ENCODE measurements at places on chromosomes 3 and 15. TPM values are rescaled to one million over a fixed set of nuclear protein-coding genes. Genes with fewer than 3 reads are reported as not detected.

- DNase-seq, result no peak
Observed at GRCh38 chr3:104903064-104903463, 463.6 kb upstream of the ALCAM start.

DNA sequence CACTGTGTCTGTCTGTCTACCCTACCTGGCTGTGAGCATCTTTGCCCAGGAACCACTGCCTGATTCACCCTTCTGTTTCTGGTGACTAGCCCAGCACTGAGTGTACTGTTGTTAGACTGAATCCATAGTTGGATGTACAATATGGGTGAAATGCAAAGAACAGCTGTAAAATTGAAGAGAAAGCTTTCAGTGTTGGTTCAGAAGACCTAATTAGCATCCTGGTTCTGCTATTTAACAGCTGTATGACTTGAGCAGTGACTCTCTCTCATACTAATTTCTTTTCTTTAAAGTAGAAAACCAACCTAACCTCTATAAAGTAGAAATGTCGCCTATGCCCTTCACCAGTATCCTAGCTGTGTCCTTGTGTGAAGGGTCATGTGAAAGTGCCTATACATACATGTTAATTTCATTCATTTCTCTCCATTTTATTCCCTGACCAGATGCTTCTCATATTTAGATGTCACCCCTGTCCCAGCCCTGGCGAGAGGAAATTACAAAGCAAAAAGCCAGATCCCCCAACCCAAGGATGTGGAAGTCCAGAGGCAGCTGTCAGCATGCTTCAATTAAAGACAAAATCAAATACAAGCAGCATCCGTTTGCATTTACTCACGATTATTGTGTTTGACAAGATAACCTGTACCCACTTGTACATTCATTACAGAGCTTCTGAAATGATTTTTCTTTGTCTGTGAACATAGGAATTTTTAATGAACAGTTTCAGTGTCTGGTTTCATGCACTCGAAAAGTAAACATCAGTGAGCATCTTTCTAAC is 305.7 kb upstream of the ICE2 start:
- DNase-seq, result no peak

- DNase-seq, result no peak
Observed at GRCh38 chr3:53482227-53482626, 12.2 kb upstream of the CACNA1D start.

DNA sequence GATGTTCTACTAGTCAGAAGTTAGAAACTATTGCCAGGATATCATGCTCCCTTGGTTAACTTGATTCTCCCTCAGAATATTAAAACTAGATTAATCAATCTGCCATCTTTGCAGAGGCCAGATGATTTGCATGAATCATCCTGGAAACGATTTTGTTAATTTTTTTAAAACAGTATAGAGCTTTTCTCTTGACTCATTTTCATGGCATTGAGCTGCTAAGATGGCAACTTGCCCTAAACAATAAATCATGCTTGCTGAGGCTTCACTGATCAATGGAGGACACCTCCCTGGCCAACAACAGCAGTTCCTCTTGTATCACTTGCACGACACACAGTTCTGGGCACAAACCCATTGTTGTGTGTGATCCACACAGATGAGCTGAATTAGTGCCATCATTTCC is 109.1 kb downstream of the COL6A6 start:
- DNase-seq, result no peak

DNA sequence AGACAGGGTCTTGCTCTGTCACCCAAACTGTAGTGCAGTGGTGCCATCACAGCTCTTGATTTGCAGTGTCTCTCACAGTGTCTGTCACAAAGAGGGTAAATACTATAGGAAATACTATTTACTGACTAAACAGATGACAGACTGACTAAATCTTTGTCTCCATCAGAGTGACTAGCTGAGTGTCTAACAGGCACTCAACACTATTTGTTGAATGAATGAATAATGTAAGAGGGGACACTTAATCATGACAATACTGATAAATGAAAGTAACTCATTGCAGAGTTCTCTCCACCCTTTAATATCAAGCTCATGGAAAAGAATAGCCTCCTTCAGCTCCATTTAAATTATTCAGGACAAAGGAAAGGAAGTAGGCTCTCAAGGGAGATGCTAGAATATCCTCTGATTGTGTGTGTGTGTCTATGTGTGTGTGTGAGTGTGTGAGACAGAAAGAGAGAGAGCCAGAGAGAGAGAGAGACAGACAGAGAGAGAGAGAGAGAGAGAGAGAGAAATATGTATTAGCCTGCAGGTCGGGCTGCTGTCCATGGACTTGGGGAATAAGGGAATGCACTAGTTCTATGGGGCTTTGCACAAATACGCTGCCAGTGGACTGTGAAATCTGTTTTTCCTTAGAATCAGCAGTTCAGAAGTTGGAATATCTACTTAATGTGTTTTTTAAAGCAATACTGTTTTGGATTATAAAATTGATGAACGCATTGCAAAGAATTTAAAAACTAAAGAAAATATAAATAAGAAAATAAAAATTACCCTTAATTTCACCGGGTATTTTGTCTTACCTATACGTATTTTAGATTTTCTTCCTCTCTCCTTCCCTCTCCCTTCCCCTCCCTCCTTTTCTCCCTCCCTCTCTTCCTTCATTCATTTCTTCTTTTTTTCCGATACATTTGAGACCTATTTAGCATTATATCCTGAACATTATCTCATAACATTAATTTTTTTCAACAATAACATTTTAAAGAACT is 132.9 kb upstream of the LRIG1 start:
- no peak for DNase-seq

DNA sequence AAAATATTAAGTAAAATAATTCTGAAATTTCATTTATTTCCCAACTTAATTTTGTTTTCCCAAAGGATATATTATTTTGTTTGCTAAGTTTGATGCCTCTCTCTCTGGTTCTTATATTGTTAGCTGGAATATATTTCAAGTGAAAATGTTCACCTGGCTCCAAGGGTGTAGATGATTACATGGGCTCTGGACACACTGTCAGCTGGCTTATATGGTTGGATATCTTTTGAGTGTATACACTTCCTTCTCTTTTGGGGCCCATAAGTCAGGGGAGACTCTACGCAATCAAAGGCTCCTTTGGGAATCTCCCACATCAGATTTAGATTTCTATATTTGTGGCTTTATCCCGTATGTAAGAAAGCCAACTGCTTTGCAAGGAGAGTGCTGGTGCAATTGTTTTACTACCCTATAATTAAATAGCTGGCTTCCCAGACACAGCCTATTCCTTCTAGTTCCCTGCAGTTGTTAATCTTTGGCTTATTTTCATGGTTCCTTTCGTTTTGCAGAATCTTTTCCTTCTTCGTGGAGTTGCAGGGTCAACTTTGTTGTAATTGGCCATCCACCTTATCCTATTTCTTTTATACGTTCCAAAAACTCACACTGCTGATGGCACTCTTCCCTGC is 225.7 kb downstream of the DPH6 start:
- no peak for DNase-seq

DNA sequence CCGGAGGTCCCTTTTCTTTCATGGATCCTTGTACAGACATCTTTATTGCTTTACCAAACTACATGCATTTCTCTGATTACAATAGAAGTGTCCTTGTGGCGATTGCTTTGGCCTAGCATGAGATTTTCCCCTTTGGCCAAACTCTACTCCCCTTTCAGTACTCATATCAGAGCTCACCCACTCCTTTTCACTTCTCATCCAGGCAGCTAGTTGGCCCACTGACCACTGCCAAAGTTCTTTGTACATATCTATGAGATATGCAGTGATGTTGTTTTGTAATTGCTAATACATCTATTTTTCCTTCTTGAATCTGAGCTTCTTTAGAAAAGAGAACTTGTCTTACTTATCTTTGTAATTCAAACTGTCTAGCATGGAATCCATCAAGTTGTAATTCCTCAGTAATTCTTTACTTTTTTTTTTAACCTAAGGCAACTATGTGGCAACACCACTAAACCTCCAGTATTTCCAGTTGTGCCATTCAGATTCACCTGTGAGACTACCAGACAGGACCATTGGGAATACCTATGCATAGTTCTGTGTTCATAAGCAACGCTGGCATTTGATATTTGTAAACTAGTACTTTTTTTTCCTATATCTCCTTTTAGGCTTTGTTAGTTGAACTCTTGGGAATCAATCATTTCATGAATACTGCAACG is 39.2 kb downstream of the AADACL2 start:
- DNase-seq, result no peak

DNA sequence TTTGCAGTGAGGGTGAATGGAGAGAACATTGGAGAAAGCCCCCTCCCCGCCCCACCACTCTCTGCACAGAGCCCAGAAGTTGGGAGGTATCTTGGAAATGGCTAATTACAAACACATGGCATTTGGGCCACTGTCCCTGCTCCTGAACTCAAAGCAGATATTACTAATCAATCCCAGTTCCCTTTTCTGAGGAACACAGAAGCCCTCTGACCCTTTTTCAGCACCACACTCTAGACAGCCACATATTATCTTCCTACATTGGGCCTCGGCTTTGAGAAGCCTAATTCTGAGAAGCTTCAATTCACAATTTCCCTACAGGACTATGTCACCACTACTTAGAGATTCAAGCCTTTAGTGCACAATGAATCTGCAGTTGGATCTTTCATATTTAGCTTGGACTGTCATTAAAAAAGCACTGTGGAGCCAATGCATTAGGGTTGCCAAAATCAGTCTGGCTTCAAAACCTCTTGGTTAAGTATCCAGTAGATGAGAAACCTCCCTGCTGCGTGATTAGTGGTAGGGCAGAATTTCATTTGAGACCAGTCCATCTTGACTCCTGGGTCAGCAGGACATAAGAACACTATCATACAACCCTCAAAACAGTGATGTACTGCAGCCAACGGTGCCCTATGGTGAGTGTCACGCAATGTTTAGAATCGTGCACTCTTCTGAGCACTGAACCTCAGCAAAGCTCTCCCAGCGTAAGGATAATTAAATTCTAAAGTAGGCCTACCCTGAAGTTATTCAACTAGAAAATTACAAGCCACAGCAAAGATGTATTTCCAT is 26.1 kb downstream of the MGLL start:
- no peak for DNase-seq

CCR8 gene
- not detected for total RNA-seq

DUOX1 gene
- total RNA-seq, result not detected

TNFAIP8L3 gene
- total RNA-seq, result 0.48 TPM
